ENCODE measurements at places on chromosomes 11 and 22. TPM values are rescaled to one million over a fixed set of nuclear protein-coding genes. Genes with fewer than 3 reads are reported as not detected.

- DNase-seq, result no peak
These were observed 1052.7 kb upstream of the CNTN5 start for GRCh38 chr11:97968071-97968470.

GRCh38 chr11:12288212-12288930 is 89.0 kb upstream of the PARVA start:
- peak; percentile 37 for DNase-seq

DNA sequence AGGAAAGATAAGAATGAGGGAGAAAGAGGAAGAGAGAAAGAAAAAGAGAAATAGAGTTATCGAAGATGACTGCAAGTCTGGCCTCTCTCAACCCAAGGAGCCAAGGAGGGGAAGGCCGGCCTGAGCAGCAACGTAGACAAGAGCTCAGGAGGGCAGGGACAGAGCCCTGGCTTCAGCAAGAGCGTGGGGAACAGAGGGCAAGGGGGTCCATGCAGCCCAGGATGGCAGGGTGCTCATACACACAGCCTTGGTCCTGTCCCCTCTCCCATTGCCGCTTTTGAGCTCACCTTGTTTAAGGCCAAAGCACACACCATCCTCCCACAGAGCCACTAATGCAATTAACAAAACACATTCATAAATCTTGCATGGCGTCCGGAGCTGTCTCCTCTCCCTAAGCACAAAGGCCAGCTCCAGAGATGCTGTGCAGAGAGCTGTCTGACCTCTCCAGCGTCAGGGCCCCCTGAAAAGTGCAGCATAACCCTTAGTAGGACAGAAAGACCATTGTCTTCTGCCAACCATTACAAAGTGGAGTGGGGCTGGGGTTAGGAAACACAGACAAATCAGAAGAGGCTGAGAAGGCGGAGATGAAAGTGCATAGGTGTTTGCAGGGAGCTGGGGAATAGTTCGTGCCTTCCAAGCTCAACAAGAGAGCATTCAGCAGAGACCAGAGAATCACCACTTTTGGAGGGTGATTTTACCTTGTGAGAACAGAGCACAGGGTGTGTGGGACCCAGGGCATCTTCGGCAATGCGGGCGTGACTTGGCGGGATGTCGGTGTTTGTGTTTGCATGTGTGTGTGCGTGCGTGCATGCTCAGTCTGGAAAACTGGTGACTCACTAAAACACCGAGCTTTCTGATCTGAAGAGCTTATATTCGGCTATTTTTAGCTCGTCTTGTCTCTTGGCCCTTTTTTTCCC is 28.2 kb upstream of the JAM3 start:
- no peak for DNase-seq

The CLDN25 gene
- not detected for polyA plus RNA-seq
